Stimulated activated CD4-positive, alpha-beta T cell treated with anti-CD3 and anti-CD28 coated beads, Interleukin-12 subunit alpha, Interleukin-12 subunit beta, amount 100 ng/mL, for 48 hours (primary cell): ENCODE measurements at places on chromosomes 3 and 15.

DNA sequence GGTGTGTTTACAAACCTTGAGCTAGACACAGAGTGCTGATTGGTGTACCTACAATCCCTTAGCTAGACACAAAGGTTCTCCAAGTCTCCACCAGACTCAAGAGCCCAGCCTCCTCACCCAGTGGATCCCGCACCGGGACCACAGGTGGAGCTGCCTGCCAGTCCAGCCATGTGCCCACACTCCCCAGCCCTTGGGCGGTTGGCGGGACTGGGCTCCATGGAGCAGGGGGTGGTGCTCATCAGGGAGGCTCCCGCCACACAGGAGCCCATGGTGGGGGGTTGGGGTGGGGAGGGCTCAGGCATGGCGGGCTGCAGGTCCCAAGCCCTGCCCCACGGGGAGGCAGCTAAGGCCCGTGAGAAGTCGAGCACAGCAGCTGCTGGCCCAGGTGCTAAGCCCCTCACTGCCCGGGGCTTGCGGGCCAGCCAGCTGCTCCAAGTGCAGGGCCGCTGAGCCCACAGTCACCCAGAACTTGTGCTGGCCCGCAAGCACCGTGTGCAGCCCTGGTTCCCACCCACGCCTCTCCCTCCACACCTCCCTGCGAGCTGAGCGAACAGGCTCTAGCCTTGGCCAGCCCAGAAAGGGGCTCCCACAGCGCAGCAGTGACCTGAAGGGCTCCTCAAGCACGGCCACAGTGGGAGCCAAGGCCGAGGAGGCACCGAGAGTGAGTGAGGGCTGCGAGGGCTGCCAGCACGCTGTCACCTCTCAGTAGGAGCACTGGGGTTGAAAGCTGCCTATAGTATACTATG is 43.7 kb downstream of the CASR start:
- no peak for DNase-seq

GRCh38 chr3:98361289-98361688 is 7.6 kb downstream of the OR5K4 start:
- no peak for DNase-seq

- no peak for DNase-seq
Observed at GRCh38 chr3:126469479-126469878, 6.2 kb downstream of the ZXDC start.

DNA sequence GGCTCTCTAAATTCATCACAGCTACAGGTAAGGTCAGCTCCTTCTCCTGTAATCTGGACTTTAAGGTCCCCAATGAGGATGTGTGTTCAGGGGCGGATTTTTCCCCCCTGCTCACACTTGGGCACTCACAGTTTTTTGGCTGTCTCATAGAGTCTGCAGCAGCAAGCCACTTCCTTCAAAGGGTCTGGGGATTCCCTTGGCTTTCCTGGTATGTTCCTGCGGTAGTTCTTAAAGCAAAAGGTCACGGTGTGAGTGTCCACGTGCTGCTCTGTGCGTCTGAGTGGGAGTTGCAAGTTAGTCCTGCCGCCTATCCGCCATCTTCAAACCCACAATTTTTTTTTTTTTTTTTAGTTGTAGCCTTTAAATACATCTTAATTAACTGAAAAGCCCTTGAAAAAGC is 15.4 kb upstream of the CFAP20DC start:
- no peak for DNase-seq

- no peak for DNase-seq
Observed at GRCh38 chr3:139307072-139307491, 36.7 kb upstream of the MRPS22 start.

- no peak for DNase-seq
Observed at GRCh38 chr15:29821416-29822099, 710 bp downstream of the TJP1 start.

GRCh38 chr3:82715091-82715856 is 953.8 kb upstream of the GBE1 start:
- DNase-seq, result no peak

- no peak for DNase-seq
Observed at GRCh38 chr3:113339616-113340244, 101.6 kb downstream of the CFAP44 start.

DNA sequence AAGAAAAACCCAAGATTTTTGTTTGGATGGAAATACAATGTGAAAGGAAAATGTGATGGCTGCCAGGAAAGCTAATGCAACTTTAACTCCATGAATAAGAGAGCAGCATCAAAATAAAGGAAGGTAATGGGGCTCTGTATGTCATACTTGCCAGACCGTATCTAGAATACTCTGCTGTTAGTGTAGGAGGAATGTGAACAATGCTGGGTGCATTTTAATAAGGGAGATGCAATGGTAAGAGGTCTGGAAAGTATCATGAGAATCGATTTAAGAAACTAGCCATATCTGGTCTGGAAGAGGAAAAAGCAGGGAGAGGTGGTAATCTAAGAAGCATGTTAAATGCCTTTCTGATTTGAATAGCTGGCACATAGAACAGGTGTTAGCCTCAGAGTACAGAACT is 239.6 kb downstream of the GBE1 start:
- DNase-seq, result no peak

DNA sequence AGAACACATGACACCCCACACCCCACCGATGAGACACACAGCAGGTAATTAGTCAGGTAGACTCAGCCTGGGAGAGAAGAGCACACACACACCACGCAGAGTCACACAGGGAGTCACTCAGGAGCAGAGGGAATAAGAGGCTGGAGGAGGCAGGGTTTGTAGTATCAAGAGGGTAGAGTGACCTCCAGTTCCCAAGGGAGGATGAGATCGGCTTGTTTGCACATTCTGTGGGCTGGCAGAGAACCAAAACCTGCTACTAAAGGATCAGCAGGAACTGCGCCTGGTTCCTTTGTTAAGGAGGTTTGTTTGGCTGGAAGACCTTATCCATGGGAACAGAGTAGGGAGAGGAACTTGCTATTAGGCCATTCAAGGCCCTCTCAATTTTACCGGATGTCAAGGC is 281.4 kb upstream of the SLCO3A1 start:
- no peak for DNase-seq

DNA sequence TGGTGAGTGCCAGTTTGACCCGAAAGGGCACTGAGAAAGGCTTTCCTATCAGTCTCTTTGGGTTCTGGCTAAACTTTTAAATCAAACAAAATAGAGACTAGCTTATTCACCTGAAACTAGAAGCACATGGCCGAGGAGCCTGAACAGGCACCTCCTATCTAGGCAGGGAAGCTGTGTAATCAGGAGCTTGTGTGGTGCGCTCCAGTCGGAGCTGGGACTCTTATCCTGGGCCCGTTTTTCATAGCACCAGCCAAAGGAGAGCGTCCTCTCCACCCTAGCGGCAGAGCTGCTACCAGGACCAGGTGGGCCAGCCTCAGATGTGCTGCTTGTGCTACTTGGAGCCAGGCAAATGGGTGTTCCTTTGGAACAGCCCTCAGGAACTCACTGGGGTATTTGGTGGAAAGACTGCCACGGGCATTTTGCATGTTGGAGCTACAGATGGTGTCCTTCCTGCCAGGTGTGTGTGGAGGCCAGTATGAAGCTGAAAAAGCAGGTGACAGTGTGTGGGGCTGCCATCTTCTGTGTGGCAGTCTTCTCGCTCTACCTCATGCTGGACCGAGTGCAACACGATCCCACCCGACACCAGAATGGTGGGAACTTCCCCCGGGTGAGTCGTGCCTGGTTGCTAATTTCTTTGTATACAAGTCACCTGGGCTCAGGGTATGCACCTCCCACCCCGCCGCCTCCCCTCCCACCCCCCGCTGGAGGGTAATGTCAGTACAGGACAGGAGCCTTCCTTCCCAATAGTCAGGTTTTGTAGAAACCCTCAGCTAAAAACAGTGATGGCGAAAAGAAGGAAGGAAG is 833 bp downstream of the MAN2A2 start:
- DNase-seq, result no peak

- no peak for DNase-seq
Observed at GRCh38 chr3:183050706-183051105, 48.6 kb downstream of the MCCC1 start.

DNA sequence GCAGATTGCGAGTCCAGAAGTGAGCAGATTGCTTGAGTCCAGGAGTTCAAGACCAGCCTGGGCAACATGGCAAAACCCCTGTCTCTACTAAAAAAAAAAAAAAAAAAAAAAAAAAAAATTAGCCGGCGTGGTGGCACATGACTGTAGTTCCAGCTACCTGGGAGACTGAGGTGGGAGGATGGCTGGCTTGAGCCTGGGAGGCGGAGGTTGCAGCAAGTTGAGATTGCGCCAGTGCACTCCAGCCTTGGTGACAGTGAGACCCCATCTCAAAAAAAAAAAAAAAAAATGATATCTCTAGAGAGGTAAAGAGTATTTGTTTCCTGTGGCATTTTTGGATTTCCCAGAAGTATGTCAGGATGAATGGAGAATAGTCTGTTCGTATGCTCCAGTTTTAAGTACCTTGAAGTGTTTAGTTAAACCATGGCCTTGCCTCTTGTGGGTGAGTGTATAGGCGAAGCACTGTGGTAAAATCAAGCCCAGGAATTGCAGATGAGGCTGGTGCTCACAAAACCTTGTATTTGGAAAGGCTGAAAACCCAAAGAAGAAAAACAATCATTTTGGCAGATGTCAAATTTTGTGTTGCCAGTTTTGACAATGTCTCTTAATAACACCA is 5.9 kb downstream of the CACNA1D start:
- DNase-seq, result no peak
